ENCODE measurements at places on chromosomes 3 and 15.

- no peak for DNase-seq
These were observed 6.7 kb upstream of the PFN2 start for GRCh38 chr3:149977386-149977785.

DNA sequence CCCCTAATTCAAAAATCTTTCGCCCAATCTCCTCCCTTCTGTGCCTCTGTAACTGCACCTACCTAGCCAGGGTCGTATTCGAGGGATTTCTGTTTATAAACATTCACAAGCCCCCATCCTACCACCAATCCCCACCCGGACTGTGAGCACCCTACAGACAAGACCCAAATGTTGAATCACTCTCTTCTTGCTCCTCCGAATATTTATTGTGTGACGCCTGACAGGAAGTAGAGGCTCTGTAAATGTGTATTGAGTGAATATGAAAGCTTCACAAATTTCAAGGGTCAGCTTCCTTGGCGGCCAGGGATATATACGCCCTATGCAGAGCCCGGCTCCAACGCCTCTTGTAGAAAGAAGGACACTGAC, 1.6 kb downstream of the BDH1 start:
- DNase-seq: no peak

DNA sequence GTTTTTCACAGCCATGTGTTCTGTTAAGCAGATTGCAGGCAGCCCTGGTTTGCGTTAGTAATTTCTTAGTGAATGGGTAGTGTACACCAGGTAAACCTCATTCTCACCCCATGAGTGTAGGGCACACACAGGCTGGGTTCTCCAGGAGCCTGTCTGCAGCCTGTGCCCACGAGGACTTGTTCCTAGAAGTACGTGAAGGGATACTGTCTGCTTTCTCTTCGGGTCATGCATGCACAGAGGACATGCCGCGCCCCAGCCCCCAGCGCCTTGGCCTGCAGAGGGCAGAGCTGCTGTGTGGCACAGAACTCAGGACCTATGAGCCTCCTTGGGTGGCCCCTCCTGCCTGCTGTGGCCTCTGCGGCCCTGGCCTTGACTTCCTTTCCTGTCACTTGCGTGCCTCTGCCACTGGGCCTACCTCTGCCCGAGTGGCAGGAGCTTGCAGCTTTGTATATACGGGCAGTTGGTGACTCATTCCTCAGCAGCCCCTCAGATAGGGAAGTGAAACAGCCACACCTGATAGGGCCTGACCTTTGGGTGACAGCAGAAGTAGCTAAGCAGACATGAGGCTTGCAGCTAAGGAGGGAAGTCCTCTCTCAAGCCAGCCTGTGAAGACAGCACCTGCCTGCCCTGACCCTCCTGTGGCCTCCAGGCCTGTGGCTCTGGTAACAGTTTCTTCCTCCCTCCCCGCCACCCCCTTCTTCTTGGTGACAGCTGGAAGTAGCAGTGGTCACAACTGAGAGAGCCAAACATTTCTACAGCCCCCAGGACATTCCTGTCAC, 19.5 kb downstream of the PPCDC start:
- DNase-seq: peak; percentile 53

- DNase-seq: peak; percentile 38
These were observed 1.4 kb downstream of the MORF4L1 start for GRCh38 chr15:78873793-78874765.

DNA sequence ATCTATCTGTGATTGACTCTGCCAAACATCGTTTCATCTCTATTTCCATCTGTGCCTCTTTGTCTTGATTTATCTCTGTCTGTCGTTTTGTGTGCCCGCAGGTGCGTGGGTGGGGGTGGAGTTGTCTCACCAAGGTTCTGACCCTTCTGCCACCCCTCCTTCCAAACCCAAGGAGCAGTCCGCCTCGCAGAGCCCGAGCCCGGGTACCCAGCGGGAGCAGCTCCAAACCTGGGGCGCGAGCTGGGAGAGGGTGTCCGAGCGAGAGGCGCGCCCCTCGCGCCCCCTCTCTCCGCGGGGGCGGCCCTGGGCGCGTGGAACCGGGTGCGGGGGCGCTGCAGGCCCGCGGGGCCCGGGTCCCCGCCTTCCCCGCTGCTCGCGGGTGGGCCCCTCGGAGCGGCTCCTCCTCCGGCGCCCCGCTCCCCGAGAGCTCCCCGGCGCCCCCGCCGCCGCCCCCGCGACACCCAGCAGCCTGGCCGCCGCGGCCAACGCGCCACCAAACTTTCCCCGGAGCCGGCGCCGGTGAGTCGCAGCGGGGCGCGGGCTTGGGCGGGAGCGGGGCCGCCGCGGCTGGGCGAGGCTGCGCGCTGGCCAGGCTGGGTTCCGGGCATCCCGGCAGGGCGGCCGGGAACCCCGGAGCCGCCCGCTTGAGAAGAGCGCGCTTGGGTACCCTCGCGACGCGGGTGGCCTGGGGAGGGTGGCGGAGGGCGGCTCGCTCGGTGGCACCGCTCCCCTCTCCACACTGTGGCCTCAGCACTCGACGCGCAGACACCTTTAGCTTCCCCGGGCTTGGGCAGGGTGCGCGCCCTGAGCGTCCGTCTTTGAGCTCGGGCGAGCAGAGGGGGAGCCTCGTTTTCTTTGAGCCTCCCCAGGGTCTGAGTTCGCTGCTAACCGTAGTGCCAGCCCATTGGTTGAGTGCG, at the start of gene HRH1:
TSS of gene HRH1 (plus strand) at position 458 of the 917 bp plus-strand sequence. CDS start 104,545 bp downstream, outside the sequence.
- no peak for DNase-seq

DNA sequence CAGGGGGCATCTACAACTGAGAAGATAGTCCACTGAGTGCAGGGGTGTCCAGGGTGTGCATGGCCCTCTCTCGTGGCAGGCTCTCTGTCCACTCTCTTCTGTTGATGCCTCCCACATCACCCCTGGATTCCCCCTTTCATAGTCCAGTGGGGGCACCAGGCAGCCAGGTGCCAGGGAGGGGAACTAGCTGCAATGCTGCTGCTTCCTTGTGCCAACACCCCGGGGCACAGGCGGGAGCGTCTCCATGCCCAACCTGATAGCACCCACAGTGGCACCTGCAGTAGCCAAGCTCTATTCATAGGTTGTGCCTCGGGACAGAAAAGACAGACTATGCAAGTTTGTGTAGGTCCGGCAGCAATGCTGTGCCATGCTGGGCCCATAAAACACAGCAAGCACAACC, 11.7 kb downstream of the DUOX2 start:
- DNase-seq: no peak

DNA sequence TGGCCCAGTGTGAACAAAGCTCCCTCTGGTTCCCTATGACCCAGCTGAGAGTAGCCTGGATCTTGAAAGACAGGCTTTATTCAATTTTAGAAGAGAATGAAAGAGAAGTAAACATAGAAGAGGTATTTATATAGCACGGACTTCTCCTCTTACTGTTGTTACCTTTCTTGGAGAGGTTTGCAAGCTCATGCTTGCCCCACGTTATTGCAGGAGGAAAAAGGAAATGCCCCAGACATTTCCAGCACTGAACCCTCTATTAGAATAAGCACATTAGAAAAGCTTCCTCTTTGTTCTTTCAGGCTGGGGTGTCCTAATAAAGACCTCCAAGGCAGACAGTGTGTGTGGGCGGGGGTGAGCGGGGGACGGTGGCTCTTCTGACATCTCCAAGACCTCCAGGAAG, 98.7 kb upstream of the AGBL1 start:
- DNase-seq: no peak

- no peak for DNase-seq
These were observed 306.2 kb downstream of the NLGN1 start for GRCh38 chr3:173703771-173704170.

- no peak for DNase-seq
These were observed 676.0 kb upstream of the SEMA6D start for GRCh38 chr15:47041301-47041700.

DNA sequence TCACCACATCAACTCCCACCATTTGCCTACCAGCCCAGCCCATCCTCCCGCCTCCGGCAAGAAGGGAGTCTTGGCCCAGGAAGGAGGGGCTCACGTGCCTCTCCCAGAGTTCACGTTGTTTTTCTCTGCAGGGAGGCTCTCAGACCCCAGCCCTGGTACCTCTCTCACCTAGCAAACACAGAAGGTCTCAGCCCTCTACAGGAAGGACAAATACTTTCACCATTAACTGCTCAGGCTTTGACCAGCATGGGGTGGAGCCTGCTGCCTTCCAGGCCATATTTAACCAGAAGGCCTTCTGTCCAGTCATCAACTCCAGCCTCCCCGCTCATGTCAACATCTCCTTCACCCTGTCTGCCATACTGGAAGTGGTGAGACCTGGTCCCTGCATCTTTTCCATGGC, 19.0 kb upstream of the HTR3E start:
- no peak for DNase-seq

All from NCI-H526 (cell line).